Stomach (tissue), 19 donors: ENCODE measurements at places on chromosomes 16 and 17. TPM values are rescaled to one million over a fixed set of nuclear protein-coding genes. Genes with fewer than 3 reads are reported as not detected.

Gene PTX4
- not detected for polyA plus RNA-seq

Gene AP2B1
- polyA plus RNA-seq: 32.1 TPM

Gene COX4I1
- 1,255 TPM for polyA plus RNA-seq

DNA sequence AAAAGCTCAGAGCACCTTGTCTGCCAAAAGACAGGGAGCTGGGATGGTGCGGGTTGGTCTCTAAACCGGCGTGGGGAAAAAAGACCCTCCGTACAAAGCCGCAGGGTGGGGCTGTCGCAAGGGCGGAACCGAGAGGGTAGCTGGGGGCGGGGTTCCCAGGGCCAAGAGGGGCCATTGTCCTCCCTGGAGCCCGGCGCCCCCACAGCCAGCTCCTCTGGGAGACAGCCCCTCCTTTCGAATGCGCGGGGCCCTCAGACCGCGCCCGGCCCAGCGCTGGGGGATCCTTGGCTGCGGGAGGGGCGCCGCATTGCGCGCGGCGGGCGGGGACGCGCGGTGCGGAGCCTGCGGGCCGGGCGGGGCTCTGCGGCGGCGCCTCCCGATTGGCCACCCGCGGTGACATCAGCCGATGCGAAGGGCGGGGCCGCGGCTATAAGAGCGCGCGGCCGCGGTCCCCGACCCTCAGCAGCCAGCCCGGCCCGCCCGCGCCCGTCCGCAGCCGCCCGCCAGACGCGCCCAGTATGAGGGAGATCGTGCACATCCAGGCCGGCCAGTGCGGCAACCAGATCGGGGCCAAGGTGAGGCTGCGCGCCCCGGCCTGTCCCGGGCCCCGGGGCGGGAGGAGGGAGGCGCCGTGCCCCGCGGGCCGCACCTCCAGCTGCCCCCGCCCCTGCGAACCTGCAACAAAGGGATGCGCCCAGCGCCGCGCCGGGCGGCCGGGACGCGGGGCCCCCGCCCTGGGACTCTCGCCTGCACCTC lies at the start of gene TUBB3:
TUBB3 (plus strand) TSS at position 459 of the 756 bp plus-strand sequence; CDS start at position 519, 60 bp downstream.
- peaks cover 100% of the 10 kb centered on the region for H3K27me3 ChIP-seq
- H3K36me3 ChIP-seq: no peaks in the 10 kb centered on the region
- peak within 1 kb of the TSS; percentile 59 for H3K4me3 ChIP-seq
- H3K4me1 ChIP-seq: peaks cover 88% of the 10 kb centered on the region
- peak within 1 kb of the TSS; percentile 85 for H3K27ac ChIP-seq

DNA sequence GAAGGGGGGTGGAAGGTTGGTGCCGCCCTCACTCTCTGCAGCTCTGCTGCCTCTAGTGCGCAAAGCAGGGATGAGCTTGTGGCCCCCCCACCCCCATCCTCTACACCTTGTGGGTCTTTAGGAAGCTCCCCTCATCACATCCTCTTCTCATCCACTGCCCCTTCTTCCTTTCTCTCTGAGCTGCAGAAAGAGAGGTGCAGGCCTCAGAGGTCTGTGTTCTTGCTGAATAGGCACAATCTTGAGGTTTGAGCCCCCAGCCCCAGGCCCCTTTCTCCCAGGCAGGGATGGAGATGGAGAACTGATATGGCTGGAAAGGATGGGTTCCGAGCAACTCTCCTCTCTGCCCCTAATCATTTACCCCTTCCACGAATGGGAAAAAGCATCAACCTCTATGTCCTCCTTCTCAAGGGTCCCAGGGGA lies 2.6 kb downstream of the CACNA1G start:
- no peak overlapping the region for H3K27ac ChIP-seq
- H3K4me3 ChIP-seq: no peak overlapping the region
- no peaks in the 10 kb centered on the region for H3K36me3 ChIP-seq
- DNase-seq: no peak
- peaks cover 6% of the 10 kb centered on the region for H3K27me3 ChIP-seq

DNA sequence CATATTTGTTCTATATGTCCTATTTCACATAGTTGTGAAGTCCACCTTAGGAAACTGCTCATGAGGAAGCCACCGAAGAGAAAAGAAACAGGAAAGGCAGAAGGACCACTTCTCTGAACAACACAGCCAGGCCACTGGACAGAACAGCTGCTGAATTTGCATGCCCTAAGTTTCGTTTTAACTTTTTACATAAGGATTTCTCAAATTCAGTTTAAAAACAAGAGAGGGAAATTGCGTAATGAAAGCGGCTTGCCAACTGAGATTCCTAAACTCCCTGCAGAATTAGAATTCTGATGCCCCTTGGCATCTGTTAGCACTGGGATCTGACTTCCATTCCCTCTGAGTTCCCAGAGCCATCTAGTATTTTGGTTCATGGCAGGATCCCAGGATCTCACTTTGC lies 5.0 kb upstream of the CCL8 start:
- no peak overlapping the region for H3K4me3 ChIP-seq
- no peaks in the 10 kb centered on the region for H3K36me3 ChIP-seq
- no peak for DNase-seq
- H3K27ac ChIP-seq: peak overlapping the region; percentile 36
- H3K27me3 ChIP-seq: peaks cover 6% of the 10 kb centered on the region

DNA sequence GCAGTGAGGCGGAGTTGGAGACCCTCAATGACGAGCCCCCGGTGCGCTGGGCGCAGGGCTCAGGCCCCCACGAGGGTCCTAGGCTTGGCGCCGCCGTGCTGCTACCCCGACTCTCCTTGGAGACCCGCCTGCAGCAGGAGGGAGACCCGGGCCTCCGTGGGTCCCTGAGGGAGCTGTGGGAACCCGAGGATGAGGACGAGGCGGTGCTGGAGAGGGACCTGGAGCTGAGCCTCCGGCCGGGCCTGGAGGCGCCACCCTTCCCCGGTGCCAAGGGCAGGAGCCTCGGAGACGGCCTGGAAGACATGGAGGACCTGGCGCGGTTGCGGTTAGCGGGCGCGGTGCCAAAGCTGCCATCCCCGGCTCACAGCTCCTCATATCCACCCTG lies 2.3 kb downstream of the MYO15B start:
- peak; percentile 53 for DNase-seq
- H3K36me3 ChIP-seq: peaks cover 4% of the 10 kb centered on the region
- H3K27me3 ChIP-seq: no peaks in the 10 kb centered on the region
- H3K4me1 ChIP-seq: peaks cover 40% of the 10 kb centered on the region
- peak overlapping the region; percentile 65 for H3K4me3 ChIP-seq

DNA sequence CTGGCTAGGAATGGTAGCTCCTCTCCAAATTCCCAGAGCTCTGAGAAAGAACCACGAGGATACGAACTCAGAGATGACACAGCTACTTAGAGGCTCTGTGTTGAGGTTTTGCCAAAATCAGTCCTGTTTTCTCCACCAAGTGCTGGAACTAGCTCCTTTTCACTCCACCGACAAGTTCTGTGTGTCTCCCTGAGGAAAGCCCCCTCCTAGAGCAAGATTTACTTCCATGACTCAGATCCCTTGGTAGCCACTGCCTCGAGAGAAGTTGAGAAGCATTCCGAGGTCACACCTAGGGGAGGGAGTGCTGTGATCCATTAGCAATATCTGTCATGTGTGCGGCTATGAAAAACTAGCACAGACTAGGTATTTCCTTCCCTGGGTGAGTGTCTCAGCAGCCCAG lies 30.6 kb downstream of the IL21R start:
- DNase-seq: no peak
- no peaks in the 10 kb centered on the region for H3K36me3 ChIP-seq
- peaks cover 5% of the 10 kb centered on the region for H3K27me3 ChIP-seq

- no peaks in the 10 kb centered on the region for H3K36me3 ChIP-seq
- H3K4me3 ChIP-seq: no peak overlapping the region
- H3K27ac ChIP-seq: no peak overlapping the region
- no peaks in the 10 kb centered on the region for H3K4me1 ChIP-seq
Measured at GRCh38 chr17:51803161-51803560, 355.4 kb downstream of the CA10 start.

GRCh38 chr16:89491238-89491869 lies 993 bp upstream of the ANKRD11 start:
- peak; percentile 44 for DNase-seq
- peaks cover 10% of the 10 kb centered on the region for H3K36me3 ChIP-seq
- peaks cover 23% of the 10 kb centered on the region for H3K4me1 ChIP-seq
- H3K27me3 ChIP-seq: no peaks in the 10 kb centered on the region

- no peaks in the 10 kb centered on the region for H3K4me1 ChIP-seq
- H3K36me3 ChIP-seq: no peaks in the 10 kb centered on the region
- no peaks in the 10 kb centered on the region for H3K27me3 ChIP-seq
- no peak for DNase-seq
- no peak overlapping the region for H3K4me3 ChIP-seq
- no peak overlapping the region for H3K27ac ChIP-seq
Measured at GRCh38 chr16:754656-755055, 5.9 kb upstream of the MSLN start.

GRCh38 chr16:66036793-66037715 lies 329.4 kb upstream of the CDH5 start:
- peak; percentile 35 for DNase-seq
- no peaks in the 10 kb centered on the region for H3K4me1 ChIP-seq
- H3K4me3 ChIP-seq: no peak overlapping the region
- peak overlapping the region; percentile 46 for H3K27ac ChIP-seq

DNA sequence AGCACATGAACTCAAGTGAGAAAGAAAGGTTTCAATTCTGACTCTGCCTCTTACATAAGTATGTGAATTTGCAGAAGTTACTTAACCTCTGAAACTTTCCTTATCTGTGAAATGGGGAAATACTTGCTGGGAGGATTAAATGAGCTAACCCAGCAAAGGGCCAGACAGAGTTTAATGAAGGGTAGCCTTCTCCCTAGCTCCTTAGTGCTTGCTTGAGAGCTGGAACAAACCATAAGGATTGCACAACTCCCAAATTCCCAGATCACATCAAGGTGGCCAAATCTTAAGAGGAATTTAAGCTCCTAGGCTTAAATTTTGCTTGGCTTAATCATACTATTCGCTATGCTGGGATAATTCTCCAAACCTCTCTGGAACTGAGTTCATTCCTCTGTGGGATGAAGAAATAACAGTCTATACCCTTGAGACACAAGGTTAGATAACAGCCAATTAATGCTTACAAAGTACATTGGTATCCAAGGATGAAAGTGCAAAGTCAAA lies 11.8 kb upstream of the WSB1 start:
- DNase-seq: no peak
- no peak overlapping the region for H3K4me3 ChIP-seq
- no peaks in the 10 kb centered on the region for H3K36me3 ChIP-seq
- peak overlapping the region; percentile 49 for H3K27ac ChIP-seq
- H3K4me1 ChIP-seq: peaks cover 15% of the 10 kb centered on the region
- H3K27me3 ChIP-seq: no peaks in the 10 kb centered on the region

DNA sequence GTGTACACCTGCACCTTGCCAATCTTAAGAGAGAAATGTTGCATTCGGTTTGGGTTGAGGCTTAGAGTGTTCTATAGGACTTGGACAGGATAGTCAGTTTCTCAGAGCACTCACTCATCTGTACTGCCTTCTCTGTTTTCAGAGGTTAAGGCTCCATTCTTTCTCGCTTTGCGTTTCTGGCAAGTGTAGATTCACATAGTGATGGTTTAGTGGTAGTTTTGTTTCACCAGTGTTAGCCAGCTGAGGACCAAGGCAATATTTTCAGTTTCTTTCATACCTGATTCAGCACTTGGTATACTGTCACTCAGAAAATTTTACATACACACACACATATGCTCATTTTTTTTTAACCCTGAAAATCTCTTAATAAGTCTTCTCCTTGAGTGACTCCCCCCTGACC lies 1.3 kb downstream of the ATXN1L start:
- no peaks in the 10 kb centered on the region for H3K27me3 ChIP-seq
- peak overlapping the region; percentile 99 for H3K4me3 ChIP-seq
- H3K27ac ChIP-seq: peak overlapping the region; percentile 90
- H3K4me1 ChIP-seq: peaks cover 32% of the 10 kb centered on the region
- H3K36me3 ChIP-seq: peaks cover 37% of the 10 kb centered on the region
- DNase-seq: no peak

DNA sequence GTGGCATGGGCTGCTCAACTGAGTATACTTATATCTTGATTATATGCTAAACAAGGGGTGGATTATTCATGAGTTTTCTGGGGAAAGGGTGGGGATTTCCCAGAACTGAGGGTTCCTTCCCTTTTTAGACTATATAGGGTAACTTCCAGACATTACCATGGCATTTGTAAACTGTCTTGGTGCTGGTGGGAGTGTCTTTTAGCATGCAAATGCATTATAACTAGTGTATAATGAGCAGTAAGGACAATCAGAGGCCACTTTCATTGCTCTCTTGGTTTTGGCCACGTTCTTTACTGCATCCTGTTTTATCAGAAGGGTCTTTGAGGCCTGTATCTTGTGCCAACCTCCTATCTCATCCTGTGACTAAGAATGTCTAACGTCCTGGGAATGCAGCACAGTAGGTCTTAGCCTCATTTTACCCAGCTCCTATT lies 12.0 kb downstream of the PRR11 start:
- no peak overlapping the region for H3K4me3 ChIP-seq
- no peaks in the 10 kb centered on the region for H3K27me3 ChIP-seq
- H3K4me1 ChIP-seq: no peaks in the 10 kb centered on the region
- no peak overlapping the region for H3K27ac ChIP-seq
- no peak for DNase-seq
